Kidney (tissue), 22 donors: ENCODE measurements at places on chromosomes 3 and 15. TPM values are rescaled to one million over a fixed set of nuclear protein-coding genes. Genes with fewer than 3 reads are reported as not detected.
A peak's percentile ranks its signal among the peaks of the same experiment; 100 is the strongest.

GRCh38 chr3:58322793-58323192 lies 9.9 kb upstream of the PXK start:
- DNase-seq = no peak

Gene ADGRG7
- not detected for polyA plus RNA-seq

GRCh38 chr3:41247055-41248004 lies 48.0 kb downstream of the CTNNB1 start:
- DNase-seq = no peak

Gene DCUN1D1
- polyA plus RNA-seq = 14.2 TPM

GRCh38 chr3:45946307-45946706 lies 3.0 kb downstream of the CXCR6 start:
- DNase-seq = no peak

- DNase-seq = no peak
Observed at GRCh38 chr15:27201425-27201824, 230.4 kb downstream of the GABRG3 start.

DNA sequence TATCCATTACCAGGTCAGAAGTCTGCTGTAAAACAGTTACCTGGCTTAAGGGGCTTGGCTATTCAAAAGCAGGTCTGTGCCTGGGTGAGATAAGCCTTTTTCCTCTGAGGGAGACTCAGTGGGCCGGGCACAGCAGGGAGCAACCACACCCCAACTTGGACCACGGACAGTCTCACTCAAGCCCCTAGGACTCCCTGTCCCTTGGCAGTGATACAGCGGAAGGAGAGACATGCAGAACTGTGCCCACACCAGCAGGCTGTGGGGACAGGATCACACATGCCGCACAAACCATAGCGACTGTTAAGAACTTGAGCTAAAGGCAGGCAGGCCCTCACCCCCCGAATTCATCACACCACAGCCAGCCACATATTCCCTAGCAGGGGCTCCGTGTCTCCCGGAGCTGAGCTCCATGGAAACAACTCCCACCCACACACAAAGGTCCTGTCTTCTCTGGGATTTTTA lies 2.8 kb upstream of the GP5 start:
- no peak for DNase-seq

DNA sequence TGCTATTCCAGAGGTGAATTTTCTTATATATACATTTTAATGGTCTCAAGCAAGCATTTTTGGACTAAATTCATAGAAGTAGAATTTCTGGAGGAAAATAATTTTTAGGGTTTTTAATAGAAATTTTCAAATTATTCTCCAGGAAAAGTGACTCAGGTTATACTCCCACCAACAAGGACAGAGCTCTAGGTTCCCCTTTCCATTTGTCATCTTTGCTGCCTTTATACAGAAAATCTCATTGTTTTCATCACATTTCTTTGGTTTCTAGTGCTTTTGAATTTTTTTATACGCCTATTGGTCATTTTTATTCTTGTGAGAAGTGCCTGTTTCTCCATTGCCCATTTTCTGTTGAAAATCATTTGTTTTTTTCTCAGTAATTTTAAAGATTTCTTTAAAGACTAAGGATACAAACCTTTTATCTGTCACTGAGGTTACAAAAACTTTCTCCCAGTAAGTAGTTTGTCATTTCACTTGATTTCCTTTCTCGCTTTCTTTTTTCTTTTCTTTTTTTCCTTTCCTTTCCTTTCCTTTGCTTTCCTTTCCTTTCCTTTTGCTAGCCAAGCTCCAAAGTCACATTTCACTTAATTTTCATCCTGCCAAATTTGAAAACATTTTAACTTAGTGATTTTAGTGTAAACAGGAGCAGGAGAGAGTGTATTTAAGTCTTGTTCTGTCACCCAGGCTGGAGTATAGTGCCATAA lies 77.1 kb upstream of the CHRNB4 start:
- DNase-seq = no peak

Gene CDHR4
- polyA plus RNA-seq = not detected

Gene CADM2
- polyA plus RNA-seq = 0.06 TPM

DNA sequence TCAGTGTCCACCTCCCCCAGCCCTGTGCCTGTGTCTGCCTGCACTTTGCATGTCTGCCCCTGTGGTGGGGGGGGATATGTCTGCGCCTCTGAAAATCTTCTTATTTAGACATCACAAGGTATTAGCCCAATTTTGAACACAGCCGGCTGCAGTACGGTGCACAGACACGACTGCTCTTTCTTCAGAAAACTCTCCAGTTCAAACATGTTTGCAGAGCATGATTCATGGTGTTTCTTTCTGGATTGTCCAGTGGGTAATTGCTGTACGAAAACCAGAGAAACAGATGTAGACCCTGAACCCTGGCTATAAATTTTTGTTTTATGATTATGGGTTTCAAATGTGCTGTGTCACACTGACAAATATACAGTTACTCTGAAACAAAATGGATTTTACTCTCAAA lies 3.4 kb upstream of the RARB start:
- no peak for DNase-seq

Gene ZMYND10
- polyA plus RNA-seq = 10.0 TPM

Gene STRC
- polyA plus RNA-seq = 0.22 TPM

DNA sequence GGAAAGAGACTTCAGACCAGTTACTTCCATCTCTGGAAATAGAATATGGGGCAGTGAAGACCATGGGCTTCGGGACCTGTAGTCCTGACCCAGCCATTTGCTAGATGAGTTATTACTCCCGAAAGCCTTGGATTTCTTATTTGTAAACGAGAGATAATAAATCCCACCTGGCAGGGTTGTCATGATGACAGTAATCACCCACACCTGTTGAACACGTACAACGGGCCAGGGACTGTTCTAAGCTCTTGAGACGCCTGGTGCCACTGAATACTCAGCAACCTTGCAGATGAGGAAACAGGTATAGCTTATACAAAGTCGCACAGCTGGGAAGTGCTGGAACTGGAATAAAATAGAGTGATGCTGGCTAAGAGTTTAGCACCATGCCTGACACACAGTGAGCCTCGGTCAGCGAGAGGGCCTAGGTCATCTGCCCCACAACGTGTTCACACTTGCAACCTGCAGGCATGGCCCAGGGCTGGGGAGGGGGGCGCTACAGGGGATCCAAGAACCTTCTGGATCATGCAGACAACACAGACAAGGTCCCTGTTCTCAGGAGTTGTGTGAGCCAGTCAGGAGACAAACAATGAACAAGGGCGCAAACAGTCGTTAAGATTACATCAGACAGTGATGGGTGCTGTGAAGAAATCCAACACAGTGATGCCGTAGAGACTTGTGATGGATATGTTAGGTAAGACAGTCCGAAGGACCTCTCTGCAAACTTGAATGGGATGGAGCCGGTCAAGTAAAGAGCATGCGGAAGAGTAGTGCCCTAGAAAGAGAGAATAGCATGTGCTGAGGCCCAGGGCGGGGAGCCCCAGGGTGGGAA lies 89.2 kb downstream of the CORO2B start:
- DNase-seq = no peak

- DNase-seq = no peak
Observed at GRCh38 chr3:7788881-7789280, 712.7 kb upstream of the LMCD1 start.

Gene SERINC4
- 0.47 TPM for polyA plus RNA-seq

- no peak for DNase-seq
Observed at GRCh38 chr3:124174910-124175874, 183.3 kb upstream of the ROPN1 start.

GRCh38 chr3:181075098-181075497 lies 85.6 kb upstream of the DNAJC19 start:
- no peak for DNase-seq

GRCh38 chr3:127954640-127955039 lies 39.6 kb downstream of the KBTBD12 start:
- DNase-seq = no peak

GRCh38 chr3:152316318-152316717 lies 47.6 kb downstream of the MBNL1 start:
- DNase-seq = no peak

GRCh38 chr15:63041974-63042876 lies at the start of gene TPM1:
Gene TPM1, plus strand, starts transcription at chr15:63042747. Its CDS starts 83 bp downstream, at chr15:63042830.
- DNase-seq = peak; percentile 91

Gene TMEM45A
- 4.6 TPM for polyA plus RNA-seq

GRCh38 chr3:169603661-169604060 lies 59.9 kb downstream of the MECOM start:
- DNase-seq = no peak

DNA sequence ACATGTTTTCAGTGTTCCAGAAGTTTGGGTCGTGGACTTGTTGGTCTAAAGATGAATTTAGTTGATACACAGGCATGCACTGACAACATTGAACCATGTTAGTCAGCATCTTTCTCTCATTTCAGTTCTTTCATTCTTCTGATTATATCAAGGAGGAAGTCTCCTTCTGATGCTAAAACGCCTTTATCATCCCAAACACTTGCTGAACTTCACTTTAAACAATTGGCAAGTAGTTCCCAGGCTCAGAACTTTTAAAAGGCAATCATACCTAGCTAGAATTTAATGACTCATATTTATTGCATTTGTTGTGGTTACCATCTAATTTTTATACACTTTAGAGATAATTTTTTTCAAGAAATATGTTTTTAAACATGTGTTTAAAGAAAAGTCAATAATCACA lies 15.9 kb downstream of the LMCD1 start:
- no peak for DNase-seq

- peak; percentile 83 for DNase-seq
Observed at GRCh38 chr3:11530153-11530721, 113.5 kb downstream of the VGLL4 start.

- DNase-seq = no peak
Observed at GRCh38 chr15:77981281-77982126, 96.0 kb downstream of the TBC1D2B start.
